Activated CD8-positive, alpha-beta memory T cell treated with anti-CD3 and anti-CD28 coated beads for 1 hour (primary cell): ENCODE measurements at places on chromosomes 4 and X.

DNA sequence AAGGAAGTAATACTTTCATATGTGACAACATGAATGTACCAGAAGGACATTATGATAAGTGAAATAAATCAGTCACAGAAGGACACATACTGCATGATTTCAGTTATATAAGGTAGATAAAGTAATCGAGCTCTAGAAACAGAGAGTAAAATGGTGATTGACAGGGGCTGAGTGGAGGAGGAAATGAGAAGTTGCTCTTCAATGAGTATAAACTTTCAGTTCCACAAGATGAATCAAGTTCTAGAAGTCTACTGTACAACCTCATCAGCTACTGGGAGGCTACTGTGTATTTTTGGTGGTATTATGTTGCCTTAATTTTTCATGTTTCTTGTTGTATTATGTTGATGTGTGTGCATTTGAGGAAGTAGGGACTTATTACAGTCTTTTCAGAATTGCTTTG, 270.9 kb upstream of the GRIA3 start:
- DNase-seq = no peak

GRCh38 chr4:169160825-169161224, 109.9 kb downstream of the SH3RF1 start:
- no peak for DNase-seq

GRCh38 chr4:128123036-128123435, 61.9 kb downstream of the LARP1B start:
- DNase-seq = no peak

DNA sequence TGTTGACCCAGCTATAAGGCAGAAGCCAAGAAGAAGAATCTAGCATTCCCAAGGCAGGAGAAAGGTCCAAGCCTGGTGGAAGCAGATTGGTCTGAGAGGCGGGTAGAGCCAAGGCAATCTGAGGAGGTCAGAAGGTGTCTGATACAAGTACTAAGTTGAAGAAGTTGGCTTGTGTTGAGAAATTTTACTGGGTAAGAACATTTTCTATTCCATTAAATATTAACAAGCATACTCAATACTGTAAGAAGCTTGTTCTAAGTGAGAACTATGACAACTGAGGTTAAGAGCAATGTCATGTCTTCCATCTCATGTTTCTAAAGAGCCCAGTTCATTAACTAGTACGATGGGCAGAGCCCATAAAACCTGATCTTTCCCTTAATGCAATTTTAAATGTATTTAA, 75.0 kb downstream of the FAM13A start:
- DNase-seq = no peak

DNA sequence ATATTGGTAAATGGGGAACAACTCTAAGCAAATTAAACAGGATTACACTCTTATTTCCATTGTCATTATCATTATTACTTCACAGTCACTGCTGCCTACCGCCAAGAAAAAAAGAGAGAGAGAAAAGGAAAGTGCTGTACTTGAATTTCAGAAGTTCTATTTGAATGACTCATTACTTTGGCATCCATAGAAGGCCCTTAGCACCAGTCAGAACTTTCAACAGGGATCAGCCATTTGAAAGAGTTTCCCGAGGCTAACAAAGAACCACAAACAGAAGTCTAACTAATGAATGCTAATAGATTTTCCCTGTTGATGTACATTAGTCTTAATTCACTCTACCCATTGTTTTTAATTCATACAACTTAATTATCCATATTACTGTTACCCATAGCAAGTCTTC, 116.3 kb downstream of the SHROOM4 start:
- DNase-seq = no peak

DNA sequence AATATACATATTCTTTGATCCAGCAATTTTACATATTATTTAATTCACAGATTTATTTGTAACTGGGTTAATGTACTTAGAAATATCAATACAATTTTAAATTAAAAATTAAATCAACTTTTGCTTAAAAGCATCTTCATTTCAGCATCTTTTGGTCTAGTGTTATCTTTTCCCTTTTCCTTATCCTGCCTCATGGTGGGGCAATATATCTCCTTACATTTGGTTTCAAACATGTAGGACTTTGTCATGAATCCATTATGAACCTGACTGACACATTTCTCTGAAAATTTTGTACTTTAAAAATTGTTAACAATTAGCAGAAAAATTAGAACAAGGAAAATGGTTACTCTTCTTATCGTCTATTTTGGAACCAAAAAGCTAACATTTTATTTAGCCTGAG, 42.8 kb upstream of the ANK2 start:
- DNase-seq = no peak

GRCh38 chrX:12955882-12956703, 18.8 kb upstream of the TMSB4X start:
- DNase-seq = no peak

GRCh38 chr4:153333874-153334273, 10.6 kb upstream of the MND1 start:
- DNase-seq = no peak
